ENCODE measurements at places on chromosomes 6 and 20.

DNA sequence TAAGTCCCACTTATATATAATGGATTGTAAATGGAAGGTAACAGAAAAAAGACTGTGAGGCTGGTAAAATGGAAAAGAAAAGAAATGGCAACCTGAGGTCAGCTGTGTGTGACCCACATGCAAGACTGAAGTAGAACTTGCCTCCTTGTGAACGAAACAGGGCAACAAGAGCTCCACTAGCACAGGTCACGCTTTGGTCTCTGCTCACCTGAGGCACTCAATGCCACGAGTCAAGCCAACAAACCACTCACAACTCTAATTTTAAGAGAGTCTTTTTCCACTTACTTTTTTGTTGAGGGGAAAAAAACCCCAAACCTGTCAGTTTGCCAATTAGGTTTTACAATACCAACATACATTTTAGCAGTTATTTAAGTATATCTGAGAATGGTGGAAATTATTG, 65.2 kb downstream of the PDE10A start:
- H3K36me3 ChIP-seq, result no peaks in the 10 kb centered on the region
- H3K27me3 ChIP-seq, result no peaks in the 10 kb centered on the region
- H3K4me1 ChIP-seq, result no peaks in the 10 kb centered on the region
- no peak overlapping the region for H3K4me3 ChIP-seq
- no peak for DNase-seq

GRCh38 chr6:160426136-160426535, 78.0 kb downstream of the SLC22A3 start:
- no peak overlapping the region for H3K27ac ChIP-seq
- H3K4me3 ChIP-seq, result no peak overlapping the region

- DNase-seq, result no peak
- no peaks in the 10 kb centered on the region for H3K27me3 ChIP-seq
- no peak overlapping the region for H3K27ac ChIP-seq
- no peaks in the 10 kb centered on the region for H3K36me3 ChIP-seq
- no peaks in the 10 kb centered on the region for H3K4me1 ChIP-seq
- no peak overlapping the region for H3K4me3 ChIP-seq
These were observed 29.9 kb upstream of the HINT3 start for GRCh38 chr6:125926711-125927110.

- DNase-seq, result no peak
- H3K27ac ChIP-seq, result no peak overlapping the region
- peaks cover 3% of the 10 kb centered on the region for H3K4me1 ChIP-seq
- no peak overlapping the region for H3K4me3 ChIP-seq
- no peaks in the 10 kb centered on the region for H3K27me3 ChIP-seq
These were observed 157.3 kb downstream of the BACH2 start for GRCh38 chr6:90139272-90139817.

- H3K27ac ChIP-seq, result no peak overlapping the region
- H3K27me3 ChIP-seq, result no peaks in the 10 kb centered on the region
- peak; percentile 42 for DNase-seq
- H3K4me1 ChIP-seq, result no peaks in the 10 kb centered on the region
- no peaks in the 10 kb centered on the region for H3K36me3 ChIP-seq
These were observed 41.5 kb downstream of the SH3BGRL2 start for GRCh38 chr6:79672631-79673111.

- H3K4me1 ChIP-seq, result no peaks in the 10 kb centered on the region
- no peaks in the 10 kb centered on the region for H3K27me3 ChIP-seq
- H3K27ac ChIP-seq, result no peak overlapping the region
- DNase-seq, result no peak
- H3K36me3 ChIP-seq, result no peaks in the 10 kb centered on the region
- H3K4me3 ChIP-seq, result no peak overlapping the region
These were observed 17.7 kb downstream of the RIPOR3 start for GRCh38 chr20:50673466-50674137.

DNA sequence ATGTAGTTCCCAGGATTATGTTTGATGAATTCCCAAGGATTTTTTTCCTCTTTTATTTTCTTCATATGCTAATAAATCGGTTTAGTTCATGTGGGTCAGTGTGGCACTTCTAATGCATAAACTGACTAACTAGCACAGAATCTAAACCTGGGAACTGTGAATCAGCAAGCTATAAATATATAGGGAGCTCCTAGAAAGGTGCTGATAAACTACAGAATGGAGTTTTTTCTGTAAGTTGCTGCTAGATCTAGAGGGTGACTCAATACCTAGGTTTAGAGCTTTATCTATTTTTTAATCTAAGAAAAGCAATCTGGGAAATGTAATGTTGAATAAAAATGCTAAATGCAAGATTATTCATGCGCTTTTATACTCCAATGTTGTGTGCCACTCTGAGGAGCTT, 118.8 kb upstream of the PTCHD4 start:
- no peaks in the 10 kb centered on the region for H3K27me3 ChIP-seq
- H3K36me3 ChIP-seq, result no peaks in the 10 kb centered on the region
- DNase-seq, result no peak
- no peak overlapping the region for H3K4me3 ChIP-seq
- H3K27ac ChIP-seq, result no peak overlapping the region
- H3K4me1 ChIP-seq, result no peaks in the 10 kb centered on the region

DNA sequence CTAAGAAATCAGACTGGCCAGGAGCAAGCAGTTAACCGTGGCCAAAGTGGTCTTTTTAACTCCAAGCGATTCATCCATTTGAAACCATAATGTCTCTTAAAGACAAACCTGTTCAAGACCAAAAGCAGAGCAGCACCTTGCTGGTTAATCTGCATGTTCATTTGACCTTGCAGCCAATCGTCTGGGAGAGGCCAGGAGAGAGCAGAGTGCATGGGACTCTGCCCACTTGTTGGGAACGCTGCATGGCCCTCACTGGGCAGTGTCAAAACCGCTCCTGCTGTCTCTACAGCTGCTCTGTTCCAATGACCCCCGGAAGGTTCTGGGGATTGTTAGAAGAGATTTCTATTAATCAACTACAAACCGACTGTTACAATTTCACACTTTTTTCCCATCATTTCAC, 79.6 kb downstream of the OLIG3 start:
- H3K27ac ChIP-seq, result peak overlapping the region; percentile 76
- no peaks in the 10 kb centered on the region for H3K36me3 ChIP-seq
- H3K27me3 ChIP-seq, result no peaks in the 10 kb centered on the region
- peak overlapping the region; percentile 55 for H3K4me3 ChIP-seq
- no peak for DNase-seq

GRCh38 chr6:32664827-32665362, 1.6 kb downstream of the HLA-DQB1 start:
- DNase-seq, result no peak
- H3K36me3 ChIP-seq, result no peaks in the 10 kb centered on the region
- H3K4me3 ChIP-seq, result no peak overlapping the region
- H3K27me3 ChIP-seq, result no peaks in the 10 kb centered on the region
- H3K4me1 ChIP-seq, result 0 out of 2 replicates have a peak, but pooled peaks cover 7% of the 10 kb centered on the region
- H3K27ac ChIP-seq, result no peak overlapping the region

GRCh38 chr20:40197691-40198090, 491.3 kb downstream of the MAFB start:
- no peaks in the 10 kb centered on the region for H3K4me1 ChIP-seq
- no peak overlapping the region for H3K27ac ChIP-seq
- H3K4me3 ChIP-seq, result no peak overlapping the region

DNA sequence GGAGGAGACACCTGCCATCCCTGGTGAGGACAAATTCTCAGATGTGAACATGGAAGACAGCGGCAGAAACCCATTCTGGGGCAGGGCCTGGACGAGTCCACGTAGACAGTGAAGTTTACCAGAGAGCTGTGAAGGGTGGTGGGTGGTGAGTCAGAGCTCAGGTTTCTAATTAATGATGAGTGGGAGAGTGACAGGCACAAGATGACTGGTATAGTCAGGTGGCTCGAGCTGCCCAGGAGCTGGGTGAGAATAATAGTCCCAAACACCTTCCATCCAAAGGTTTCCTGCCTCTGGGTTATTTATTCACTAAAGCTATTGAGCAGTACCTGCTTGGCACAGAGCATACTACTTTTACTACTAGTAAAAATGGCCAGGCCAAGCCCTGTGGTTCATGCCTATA, 6.0 kb downstream of the TLDC2 start:
- H3K4me1 ChIP-seq, result peaks cover 4% of the 10 kb centered on the region
- DNase-seq, result no peak
- no peak overlapping the region for H3K4me3 ChIP-seq

DNA sequence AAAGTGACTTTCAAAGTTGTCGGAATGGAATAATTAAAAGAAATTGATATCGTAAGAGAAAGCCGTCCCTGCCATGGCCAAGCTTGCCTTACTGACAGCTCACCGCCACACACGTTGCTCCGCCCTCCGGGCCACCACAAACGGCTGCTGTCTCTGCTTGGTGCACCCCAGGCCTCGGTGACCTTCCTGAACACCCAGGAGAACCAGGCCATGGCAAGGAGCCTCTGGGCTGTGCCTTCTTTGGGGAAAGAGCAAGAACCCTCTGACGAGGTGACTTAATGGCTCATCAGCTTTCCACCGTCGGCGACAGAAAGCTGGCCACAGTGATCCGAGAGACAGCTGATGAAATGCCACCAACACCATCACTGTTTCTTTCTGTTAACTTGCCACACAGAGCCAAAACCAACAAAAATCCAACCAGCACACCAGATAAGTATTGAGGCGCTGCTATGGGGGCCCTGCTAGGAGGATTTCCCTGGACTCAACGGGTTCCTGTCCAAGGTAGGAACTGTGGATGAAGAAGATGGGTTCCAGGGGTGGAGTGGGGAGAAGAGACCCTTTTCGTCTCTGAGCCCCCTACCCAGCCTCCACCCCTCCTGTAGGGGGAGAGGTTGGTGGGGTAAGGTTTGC, 61.4 kb downstream of the NPEPL1 start:
- no peak overlapping the region for H3K4me3 ChIP-seq
- peaks cover 96% of the 10 kb centered on the region for H3K27me3 ChIP-seq
- no peaks in the 10 kb centered on the region for H3K36me3 ChIP-seq
- DNase-seq, result no peak
- no peak overlapping the region for H3K27ac ChIP-seq

GRCh38 chr20:59571551-59572314, 32.6 kb upstream of the PHACTR3 start:
- no peaks in the 10 kb centered on the region for H3K36me3 ChIP-seq
- no peaks in the 10 kb centered on the region for H3K4me1 ChIP-seq
- no peak overlapping the region for H3K27ac ChIP-seq
- peaks cover 67% of the 10 kb centered on the region for H3K27me3 ChIP-seq

GRCh38 chr20:54643761-54644160, 168.4 kb downstream of the DOK5 start:
- H3K27ac ChIP-seq, result no peak overlapping the region
- no peaks in the 10 kb centered on the region for H3K4me1 ChIP-seq
- no peak for DNase-seq
- H3K36me3 ChIP-seq, result no peaks in the 10 kb centered on the region

- no peaks in the 10 kb centered on the region for H3K36me3 ChIP-seq
- no peaks in the 10 kb centered on the region for H3K27me3 ChIP-seq
- H3K4me3 ChIP-seq, result no peak overlapping the region
- no peak for DNase-seq
- H3K27ac ChIP-seq, result no peak overlapping the region
These were observed 30.7 kb upstream of the TMX4 start for GRCh38 chr20:8050157-8050837.

GRCh38 chr6:75379536-75379935, 94.9 kb upstream of the TMEM30A start:
- no peak overlapping the region for H3K4me3 ChIP-seq
- DNase-seq, result no peak
- no peak overlapping the region for H3K27ac ChIP-seq
- H3K27me3 ChIP-seq, result no peaks in the 10 kb centered on the region

DNA sequence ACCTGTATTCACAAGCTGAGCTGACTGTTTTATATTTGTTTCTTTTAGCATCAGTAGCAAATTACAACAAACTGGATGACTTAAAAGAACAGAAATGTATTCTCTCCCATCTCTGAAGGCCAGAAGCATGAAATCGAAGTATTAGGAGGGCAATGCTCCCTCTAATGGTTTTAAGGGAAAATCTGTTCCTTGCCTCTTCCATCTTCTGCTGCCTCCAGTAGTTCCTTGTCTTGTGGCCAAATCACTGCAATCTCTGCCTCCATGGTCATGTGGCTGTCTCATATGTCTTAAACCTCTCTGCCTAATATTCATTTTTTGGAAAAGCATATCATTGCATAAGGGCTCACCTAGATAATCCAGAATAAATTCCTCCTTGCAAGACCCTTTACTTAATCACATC, 25.2 kb upstream of the ASCC3 start:
- no peak overlapping the region for H3K4me3 ChIP-seq
- no peaks in the 10 kb centered on the region for H3K27me3 ChIP-seq
- H3K27ac ChIP-seq, result no peak overlapping the region
- no peaks in the 10 kb centered on the region for H3K36me3 ChIP-seq
- H3K4me1 ChIP-seq, result no peaks in the 10 kb centered on the region

DNA sequence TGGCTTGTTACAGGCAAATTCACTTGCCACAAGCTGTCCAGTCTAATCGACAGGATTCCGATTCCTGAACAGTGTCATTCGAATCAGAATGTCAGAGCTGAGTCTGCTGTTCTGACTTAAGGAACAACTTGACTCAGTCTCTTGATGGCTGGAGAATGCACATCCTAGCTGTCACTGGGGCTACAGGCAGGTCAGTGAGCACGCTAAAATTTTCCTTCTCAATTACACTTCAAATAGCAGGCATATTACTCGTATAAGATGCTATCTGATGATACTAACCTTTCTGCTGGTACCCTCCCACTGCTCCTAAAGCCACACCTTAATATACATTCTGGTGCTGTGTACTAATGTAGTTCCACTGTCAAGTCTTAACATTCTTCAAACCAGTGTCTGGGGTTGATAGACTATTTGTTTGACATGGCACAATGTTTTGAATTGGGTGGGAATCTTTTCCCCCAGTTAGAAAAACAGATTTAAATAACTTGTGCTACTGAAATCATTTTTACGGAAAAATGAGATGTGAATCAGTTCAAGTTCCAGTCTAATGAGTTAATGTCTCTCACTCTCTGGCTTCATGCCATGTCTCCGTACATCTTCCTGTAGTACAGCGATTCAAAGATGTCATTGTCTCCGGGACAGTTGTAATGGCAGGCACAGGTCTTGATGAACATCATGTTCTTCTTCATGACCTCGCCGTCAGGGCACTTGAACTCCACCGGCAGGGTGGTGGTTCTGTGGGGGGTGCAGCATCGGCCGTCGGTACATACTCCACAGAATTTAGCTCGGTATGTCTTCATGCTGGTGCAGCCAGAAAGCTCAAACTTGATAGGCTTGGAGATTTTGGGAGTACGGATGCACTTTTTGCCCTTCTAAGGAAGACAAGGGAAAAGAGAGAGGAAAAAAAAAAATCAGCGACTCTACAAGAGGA, 2.2 kb downstream of the CCN2 start:
- H3K27me3 ChIP-seq, result no peaks in the 10 kb centered on the region
- no peak for DNase-seq
- no peak overlapping the region for H3K27ac ChIP-seq
- H3K36me3 ChIP-seq, result no peaks in the 10 kb centered on the region
- H3K4me1 ChIP-seq, result peaks cover 24% of the 10 kb centered on the region
- H3K4me3 ChIP-seq, result no peak overlapping the region

Data from MM.1S (cell line).